ENCODE measurements at places on chromosomes 11 and 22.

DNA sequence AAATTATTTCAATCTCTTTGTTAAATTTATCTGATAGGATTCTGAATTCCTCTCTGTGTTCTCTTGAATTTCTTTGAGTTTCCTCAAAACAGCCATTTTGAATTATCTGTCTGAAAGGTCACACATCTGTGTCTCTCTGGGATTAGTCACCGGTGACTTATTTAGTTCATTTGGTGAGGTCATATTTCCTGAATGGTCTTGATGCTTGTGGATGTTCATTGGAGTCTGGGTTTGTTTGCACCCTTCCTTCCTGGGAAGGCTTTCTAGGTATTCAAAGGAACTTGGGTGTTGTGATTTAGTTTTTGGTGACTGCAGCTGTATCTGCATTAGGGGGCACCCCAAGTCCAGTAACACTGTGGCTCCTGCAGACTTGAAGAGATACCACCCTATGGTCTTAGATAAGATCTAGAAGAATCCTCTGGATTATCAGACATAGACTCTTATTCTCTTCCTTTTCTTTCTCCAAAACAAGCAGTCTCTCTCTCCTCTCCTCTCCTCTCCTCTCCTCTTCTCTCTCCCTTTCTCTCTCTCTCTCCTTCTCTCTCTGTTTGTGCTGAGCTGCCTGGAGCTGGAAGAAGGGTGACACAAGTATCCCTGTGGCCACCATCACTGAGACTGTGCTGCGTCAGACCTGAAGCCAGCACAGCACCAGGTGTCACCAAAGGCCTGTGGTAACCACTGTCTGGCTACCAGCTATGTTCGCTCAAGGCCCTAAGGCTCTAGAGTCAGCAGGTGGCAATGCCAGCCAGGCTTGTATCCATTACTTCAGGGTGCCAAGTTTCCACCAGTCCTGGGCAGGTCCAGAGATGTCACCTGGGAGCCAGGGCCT is 3.3 kb upstream of the HEPN1 start:
- no peak for DNase-seq

GRCh38 chr11:130534551-130534950 is 86.1 kb downstream of the ADAMTS15 start:
- no peak for DNase-seq

DNA sequence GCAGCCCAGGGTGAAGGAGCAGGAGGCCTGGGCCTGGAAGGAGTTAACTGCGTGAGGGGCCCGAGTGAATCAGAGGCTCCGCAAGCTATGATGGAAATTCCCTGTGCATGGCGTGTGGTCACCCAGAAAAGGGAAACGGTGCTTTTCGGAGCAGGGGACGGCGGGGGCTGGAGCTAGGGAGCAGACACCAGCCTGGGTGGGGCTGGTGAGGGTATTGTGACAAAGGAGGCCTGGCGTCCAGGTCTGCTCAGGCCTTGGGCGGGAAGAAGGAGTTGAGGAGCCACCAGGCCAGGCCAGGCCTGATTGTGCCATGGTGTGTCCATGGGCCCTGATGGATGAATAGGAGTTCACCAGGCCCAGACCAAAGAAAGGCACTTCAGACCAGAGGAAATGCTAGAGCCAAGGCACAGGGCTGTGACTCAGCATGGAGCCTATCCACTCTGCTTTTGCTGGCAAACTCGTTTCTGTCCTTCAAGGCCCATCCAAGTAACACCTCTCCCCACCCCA is 12.8 kb upstream of the SPI1 start:
- DNase-seq = no peak

- DNase-seq = no peak
These were observed 54.4 kb downstream of the LINC01488 start for GRCh38 chr11:69535908-69536307.

GRCh38 chr11:72736452-72737069 is 15.6 kb downstream of the ARAP1 start:
- DNase-seq = no peak

DNA sequence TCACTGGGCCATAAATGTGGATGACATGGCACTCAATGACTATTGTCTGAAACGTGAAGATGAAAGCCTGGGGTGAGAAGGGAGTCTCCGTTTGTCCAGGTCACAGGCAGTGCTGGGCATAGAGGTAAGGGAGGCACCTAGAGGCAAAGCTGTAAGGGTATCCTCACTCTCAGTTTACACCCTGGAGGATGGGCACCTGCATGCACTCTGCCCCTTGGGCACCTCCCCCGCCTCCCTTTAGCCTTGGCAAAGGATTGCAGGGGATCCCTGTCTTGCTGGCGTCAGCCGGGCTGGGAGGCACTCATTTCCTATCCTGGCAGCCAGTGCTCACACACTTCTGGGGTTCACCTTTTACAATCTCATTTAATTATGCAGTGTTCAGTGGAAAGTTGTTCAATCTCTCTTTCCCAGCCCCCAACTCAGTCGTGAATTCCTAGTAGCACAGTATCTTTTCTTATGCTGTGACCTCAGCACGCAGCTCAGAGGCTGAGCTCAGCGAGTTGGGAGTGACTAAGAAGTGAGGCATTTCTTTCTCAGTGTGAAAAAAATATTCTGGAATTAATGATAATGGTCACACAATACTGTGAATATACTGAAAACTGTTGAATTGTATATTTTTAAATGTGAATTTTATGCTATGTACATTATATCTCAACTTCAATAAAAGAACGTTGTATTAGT is 866.6 kb downstream of the BRD1 start:
- DNase-seq = no peak

- DNase-seq = no peak
These were observed 74.1 kb downstream of the ADM start for GRCh38 chr11:10379022-10379421.

DNA sequence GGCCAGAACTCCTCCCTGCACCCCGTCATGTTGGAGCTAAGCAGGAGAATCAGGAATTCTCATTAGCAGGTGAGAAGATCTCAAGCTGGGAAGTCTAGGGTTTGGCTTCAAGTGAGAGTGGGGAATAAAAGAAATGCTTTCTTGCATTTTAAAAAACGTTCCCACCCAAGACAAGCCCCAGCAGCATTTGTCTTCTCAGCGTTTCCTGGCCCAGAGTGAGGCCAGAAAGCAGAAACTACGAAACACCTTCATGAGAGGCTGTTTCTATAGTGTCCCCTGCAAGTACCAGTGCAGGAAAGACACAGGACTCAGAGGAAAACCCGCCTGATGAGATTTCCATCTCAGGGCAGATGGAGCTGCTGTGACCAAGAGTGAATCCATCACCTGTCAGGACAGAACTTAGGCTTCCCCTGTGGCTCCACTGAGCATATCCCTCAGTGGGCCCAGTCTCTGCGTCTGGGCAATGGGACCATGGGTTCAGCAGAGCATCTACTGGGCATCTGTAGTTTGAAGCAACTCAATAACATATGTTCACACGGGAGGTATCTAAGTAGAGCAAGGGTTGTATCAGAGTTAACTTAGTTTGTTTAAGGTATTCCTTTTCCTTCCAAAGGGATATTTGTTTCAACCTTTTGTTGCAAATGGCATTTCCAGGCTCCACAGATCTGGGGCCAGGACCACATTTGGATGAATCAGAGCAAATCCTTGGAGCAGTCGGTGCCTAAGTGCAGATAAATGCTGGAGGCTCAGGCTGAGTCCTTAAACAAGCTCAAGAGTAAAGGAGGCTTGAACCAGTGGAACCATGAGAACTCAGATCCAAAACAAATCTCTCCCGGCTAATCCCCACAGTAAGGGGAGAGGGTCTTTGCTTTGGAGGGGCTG is 548.3 kb downstream of the MIAT start:
- DNase-seq = no peak

DNA sequence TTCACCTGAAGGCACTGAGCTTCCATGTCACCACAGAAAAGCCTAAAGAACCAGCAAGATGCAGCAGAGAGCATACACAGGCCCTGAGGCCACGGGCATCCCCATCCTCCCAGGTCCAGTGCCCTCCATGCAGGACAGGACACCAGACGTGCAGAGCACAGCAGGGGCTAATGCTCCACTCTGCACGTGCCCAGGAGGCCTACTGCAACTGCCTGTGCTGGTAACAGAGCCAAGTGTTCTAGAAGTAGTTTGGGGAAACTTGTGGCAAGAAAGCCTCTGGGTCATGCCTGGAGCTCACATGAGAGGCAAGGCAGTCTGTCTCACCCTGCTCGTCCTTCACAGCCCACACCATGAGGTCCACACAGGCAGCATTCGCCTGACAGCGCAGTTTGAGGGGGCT is 30.7 kb downstream of the SERPIND1 start:
- no peak for DNase-seq

DNA sequence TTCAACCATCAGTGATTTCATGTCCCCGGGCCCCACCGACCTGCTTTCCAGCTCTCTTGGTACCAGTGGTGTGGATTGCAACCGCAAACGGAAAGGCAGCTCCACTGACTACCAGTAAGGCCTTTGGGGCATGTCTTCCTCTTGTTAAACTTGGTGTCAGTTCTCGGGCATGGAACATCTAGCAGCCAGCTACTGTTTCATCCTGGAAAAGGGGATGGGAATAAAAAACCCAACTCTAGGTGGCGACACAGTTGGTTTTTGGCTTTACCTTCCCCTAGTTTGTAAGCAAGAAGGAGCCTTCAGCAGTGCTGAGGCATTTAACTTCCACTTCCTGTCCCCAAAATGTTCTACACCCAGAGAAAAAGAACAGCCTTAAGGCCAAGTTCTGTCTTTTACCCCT is 76.7 kb downstream of the BMAL1 start:
- no peak for DNase-seq

- no peak for DNase-seq
These were observed 1955.1 kb upstream of the RAG2 start for GRCh38 chr11:38553148-38553547.

GRCh38 chr11:65066315-65066714 is 8.0 kb upstream of the NAALADL1 start:
- DNase-seq = no peak

- no peak for DNase-seq
These were observed 24.2 kb downstream of the GTPBP1 start for GRCh38 chr22:38729946-38730345.

GRCh38 chr11:5564259-5565019 is 16.1 kb upstream of the OR52H1 start:
- no peak for DNase-seq

GRCh38 chr22:24950272-24950902 is 2.1 kb upstream of the KIAA1671 start:
- peak; percentile 24 for DNase-seq

Data from Calu3 (cell line).